Stimulated activated CD8-positive, alpha-beta memory T cell treated with anti-CD3 and anti-CD28 coated beads, Interleukin-15, amount 100 ng/mL, for 4 hours (primary cell): ENCODE measurements at places on chromosomes 16 and 17.

DNA sequence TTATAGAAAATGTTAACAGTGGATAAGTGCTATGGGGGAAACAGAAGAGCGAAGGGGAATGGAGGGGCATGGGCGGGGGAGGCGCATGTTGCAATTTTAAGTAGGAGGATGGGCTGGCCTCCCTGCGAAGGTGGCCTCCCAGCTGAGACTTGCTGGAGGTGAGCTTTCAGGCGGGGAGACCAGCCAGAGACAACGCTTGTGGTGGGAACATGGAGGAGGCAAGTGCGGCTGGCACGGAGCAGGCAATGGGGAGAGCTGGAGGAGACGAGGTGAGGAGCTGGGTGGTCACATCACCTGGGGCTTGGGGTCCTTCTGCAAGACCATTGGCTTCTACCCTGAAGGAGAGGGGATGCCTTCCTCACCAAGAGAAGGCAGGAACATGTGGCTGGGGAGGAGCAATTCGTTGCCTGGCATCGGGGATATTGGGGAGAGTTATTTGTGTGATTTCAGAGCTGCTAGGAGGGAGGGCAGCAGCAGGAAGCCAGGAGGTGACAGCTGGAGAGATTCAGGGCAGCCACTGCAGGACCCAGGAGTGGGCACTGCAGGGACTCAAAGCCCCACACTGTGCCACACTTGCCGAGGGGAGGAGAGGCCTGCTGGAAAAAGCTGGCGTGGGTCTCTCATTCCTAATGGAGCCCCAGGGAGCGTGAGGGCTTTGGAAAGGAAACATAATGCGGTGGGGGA lies 34.4 kb downstream of the PMFBP1 start:
- DNase-seq: no peak

- no peak for DNase-seq
Observed at GRCh38 chr17:60601447-60602384, 1.7 kb downstream of the PPM1D start.

- DNase-seq: no peak
Observed at GRCh38 chr17:67679721-67680120, 38.0 kb upstream of the NOL11 start.

DNA sequence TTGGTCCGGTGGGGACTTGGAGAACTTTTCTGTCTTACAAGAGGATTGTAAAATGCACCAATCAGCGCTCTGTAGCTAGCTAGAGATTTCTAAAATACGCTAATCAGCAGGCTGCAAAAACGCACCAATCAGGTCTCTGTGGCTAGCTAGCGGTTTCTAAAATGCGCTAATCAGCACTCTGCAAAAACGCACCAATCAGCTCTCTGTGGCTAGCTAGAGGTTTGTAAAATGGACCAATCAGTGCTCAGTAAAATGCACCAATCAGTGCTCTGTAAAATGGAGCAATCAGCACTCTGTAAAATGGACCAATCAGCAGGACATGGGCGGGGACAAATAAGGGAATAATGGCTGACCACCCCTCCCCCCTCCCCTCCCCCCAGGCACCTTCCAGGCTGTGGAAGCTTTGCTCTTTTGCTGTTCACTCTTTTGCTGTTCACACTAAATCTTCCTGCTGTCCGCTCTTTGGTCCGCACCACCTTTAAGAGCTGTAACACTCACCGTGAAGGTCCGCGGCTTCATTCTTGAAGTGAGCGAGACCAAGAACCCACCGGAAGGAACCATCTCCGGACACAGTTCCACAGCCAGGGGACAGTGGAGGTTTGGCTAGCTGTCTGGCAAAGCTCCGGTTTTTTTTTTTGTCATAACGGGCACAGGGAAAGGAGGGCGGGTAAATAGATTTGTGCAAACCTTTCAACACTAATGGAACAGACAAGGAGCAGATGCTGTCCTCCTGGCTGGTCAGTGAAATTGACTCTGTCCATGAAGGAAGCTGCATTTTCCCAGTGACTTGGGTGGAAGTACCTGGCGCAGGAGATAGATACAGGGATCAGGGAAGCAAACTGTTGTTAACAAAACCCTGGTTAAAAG lies 8.3 kb downstream of the PITPNC1 start:
- DNase-seq: no peak

DNA sequence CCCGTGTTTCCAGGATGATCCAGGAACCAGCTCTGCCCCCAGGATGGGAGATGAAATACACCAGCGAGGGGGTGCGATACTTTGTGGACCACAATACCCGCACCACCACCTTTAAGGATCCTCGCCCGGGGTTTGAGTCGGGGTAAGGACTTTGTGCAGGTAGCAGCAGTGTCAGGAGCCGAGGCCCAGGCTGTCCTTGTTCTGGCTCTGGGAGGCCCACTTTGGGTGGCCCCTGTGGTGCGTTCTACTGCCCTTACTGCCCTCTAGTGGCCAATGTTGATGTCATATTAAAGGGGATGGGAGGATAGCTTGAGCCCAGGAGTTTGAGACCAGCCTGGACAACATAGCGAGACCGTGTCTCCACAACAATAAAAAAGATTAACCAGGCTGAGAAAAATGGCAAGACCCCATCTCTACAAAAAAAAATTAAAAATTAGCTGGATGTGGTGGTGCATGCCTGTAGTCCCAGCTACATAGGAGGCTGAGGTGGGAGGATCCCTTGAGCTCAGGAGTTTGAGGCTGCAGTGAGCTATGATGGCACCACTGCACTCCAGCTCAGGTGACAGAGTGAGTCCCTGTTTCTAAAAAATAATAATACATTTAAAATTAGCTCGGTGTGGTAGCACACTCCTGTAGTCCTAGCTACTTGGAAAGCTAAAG lies 20.9 kb upstream of the CLEC18A start:
- peak; percentile 16 for DNase-seq

- no peak for DNase-seq
Observed at GRCh38 chr17:42266462-42266861, 9.7 kb downstream of the STAT5B start.

DNA sequence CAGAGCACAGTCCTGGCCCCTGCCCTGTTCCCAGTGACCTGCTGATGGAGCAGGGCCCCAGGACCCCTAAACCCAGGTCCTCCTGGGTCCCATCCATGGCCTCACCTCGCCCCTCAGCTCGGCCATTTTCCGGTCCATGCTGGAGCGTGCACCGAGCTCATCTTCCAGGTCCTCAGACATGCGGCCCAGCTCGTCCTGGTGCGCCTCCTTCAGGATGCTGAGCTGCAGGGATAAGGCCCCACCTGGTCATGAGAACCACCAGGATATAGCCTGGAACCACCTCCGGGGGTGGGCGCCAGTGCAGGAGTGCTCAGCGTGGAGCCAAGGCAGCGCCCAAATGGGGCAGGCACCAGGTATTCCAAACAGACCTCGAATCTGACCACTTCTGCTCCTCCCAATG lies 17.9 kb downstream of the CCDC102A start:
- DNase-seq: no peak

DNA sequence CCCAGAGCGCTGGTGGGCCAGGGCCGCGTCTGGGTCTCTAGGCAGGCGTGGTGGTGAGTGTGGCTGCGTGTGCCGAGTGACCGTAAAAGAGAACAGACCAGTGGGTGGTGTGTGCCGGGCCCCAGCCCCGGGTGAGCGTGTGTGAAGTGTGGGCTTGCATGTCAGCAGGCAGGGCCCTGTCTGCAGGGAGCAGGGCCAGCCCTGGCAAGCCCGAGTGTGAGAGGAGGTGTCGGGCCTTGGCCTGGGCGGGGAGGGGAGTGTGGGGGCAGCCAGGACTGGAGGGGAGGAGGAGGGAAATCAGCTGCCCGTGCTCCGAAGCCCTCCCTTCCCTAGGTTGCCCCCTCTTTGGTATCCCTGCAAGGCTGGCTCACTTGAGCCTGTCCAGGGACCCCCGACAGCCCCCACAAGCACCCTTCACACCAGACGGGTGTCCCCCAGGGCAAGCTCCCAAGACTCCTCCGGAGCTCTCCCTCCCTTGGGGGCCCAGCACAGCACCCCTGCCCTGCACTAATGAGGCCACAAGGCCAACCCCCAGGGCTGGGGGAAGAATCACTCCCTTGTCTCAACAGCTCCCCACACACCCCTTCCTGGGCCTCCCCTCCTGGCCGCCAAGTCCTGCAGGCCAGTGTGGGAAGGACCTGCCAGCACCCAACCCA lies 1.9 kb downstream of the USH1G start:
- DNase-seq: no peak

- no peak for DNase-seq
Observed at GRCh38 chr17:40514013-40514875, 12.8 kb upstream of the TNS4 start.

GRCh38 chr17:45579529-45580495 lies 89.3 kb upstream of the PLEKHM1 start:
- DNase-seq: no peak

GRCh38 chr16:14511800-14512135 lies 118.3 kb downstream of the PARN start:
- DNase-seq: no peak

DNA sequence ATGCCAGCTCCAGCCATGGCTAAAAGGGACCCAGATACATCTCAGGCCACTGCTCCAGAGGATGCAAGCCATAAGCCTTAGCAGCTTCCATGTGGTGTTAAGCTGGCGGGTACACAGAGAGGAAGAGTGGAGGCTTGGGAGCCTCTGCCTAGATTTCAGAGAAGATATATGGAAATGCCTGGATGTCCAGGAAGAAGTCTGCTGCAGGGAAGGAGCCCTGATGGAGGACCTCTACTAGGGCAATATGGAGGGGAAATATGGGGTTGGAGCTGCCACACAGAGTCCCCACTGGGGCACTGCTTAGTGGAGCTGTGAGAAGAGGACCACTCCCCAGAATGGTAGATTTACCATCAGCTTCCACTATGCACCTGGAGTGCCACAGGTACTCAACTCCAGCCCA lies 32.1 kb downstream of the RNF112 start:
- no peak for DNase-seq

GRCh38 chr16:1548727-1549126 lies 15.3 kb downstream of the TMEM204 start:
- DNase-seq: no peak

DNA sequence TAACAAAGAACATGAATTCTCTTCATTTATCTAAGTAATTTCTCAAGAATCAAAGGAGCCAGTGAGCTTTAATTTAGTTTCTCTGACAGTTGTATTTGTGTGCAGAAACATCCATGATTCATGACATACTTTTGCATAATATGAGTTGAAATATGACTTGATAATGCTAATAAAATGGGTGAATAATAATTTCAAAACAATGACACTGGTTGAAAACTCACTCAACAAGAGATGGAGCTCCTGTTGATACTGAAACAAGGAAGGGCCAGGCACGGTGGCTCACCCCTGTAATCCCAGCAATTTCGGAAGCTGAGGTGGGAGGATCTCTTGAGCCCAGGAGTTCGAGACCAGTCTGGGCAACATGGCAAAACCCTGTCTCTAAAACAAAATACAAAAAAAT lies 147.0 kb downstream of the MAP2K6 start:
- DNase-seq: no peak

GRCh38 chr17:82675476-82676245 lies 22.8 kb downstream of the RAB40B start:
- DNase-seq: no peak

DNA sequence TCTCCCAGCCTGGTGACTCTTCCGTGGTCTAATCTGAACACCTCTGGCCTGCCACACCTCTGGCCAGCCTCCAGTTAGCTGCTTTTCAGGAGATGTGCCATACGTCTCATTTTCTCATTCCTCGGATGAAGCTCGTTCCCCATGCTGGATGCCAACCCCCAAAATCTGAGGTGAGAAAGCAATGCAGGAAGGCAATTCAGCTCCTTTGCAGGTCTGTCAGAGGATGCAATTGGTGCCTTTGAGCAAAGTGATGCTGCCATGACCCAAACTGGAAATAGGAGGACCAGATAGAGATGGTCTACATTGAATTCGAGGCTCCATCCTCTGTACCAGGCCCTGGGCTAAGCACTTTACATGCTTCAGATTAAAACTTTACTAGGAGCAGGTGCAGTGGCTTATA lies 11.0 kb upstream of the CUEDC1 start:
- no peak for DNase-seq

- DNase-seq: no peak
Observed at GRCh38 chr16:71360378-71360777, 1.9 kb downstream of the CALB2 start.

DNA sequence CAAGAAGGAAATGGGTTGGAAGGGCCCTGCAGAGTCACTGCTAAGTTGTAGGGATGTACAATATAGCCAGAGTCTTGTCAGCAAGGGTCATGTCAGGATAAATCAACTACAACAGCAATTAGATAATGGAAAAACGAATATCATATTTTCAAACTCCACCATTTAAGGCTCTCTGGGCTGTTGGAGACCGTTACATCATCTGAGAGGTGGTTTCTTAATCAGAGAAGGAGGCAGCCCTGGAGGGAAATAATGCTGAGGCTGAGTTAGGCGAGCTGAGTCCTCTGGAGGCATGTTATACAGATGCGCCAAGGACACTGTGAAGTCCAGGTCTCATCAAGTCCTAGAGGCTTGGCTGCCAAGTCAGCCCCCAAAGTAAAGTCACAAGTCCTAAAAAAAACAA lies 30.3 kb downstream of the LYRM9 start:
- no peak for DNase-seq

- no peak for DNase-seq
Observed at GRCh38 chr17:42695500-42695899, 13.2 kb downstream of the CNTNAP1 start.

GRCh38 chr17:83067718-83068261 lies 11.6 kb upstream of the METRNL start:
- DNase-seq: no peak

DNA sequence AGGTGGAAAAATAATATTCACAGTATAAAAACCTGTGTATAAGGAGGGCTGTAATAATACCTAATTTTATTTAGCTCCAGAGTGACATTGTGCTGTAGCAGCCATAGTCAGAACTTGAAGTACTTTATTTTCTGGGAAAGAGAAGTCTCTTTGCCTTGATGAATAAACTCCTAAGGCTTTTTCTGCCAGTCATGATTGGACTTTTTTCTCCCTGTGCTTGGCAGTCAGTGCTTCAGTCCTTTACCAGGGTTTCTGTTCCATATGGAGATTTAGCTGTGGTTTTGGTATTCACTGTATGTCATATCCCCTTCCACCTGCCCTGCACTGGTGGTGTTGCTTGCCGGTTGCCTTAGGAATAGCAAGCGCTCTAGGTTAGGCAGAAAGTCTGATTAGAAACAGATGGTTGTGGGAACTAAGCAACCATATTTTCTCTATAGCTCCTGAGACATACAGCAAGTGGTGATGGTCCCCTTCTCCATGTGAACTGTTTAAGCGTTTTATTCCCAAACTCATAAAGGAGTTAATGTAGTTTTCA lies 24.7 kb downstream of the DDX42 start:
- no peak for DNase-seq
